ENCODE measurements at places on chromosomes 1 and 21.
A peak's percentile ranks its signal among the peaks of the same experiment; 100 is the strongest.

GRCh38 chr1:207058878-207059867 is 6.1 kb downstream of the PFKFB2 start:
- DNase-seq = no peak

DNA sequence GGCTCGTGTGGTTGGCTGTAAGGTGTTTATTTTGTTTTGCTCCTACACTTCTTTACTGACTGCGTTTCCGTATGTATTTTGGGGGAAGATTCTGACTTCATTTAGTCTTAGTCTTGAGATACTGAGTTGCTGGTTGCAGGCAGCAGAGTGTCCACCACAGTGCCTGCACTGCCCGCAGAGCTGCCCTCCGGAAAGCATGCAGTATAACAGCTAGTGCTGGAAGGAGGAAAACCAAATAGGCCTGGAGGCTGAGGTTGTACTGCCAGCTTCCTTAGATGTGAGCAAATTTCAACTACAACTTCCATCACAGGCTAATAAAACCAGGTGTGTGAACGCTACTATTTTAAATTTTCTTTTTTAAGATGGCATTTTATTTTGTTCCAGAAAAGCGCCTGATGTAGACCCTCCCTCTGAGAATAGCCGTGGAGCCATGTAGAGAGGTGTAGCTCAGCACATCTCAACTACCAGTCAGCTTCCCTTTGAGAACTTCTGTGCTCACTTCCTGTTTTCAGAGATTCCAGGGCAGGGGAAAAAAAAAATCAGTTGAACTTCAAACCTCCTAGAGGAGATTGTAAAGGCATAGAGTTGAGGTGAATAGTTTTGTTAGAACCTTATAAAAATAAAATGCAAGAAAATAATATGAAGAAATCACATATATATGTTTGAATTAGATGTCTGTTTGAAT is 17.6 kb downstream of the LMO4 start:
- no peak for DNase-seq

DNA sequence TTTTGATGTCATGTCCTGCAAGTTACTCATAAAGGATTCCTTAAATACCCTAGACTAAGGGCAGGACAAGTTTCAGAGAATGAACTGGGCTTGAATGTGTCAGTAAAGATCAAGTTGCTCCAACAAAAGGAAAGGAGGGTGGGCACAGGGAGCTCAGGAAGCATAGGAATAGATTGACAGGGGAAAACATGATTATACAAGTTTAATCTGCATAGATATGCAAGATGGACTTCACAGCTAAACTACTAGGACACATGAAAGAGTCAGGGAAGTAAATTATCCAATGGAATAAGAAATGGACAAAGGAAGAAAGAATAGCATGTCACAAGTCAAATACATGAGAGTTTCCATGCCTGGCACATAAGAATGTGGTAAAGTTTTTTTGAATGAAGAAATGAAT is 203.9 kb upstream of the SAMSN1 start:
- no peak for DNase-seq

GRCh38 chr1:46725736-46726108 is 6.8 kb upstream of the EFCAB14 start:
- no peak for DNase-seq

GRCh38 chr1:22218618-22219250 is 75.8 kb upstream of the WNT4 start:
- DNase-seq = no peak

DNA sequence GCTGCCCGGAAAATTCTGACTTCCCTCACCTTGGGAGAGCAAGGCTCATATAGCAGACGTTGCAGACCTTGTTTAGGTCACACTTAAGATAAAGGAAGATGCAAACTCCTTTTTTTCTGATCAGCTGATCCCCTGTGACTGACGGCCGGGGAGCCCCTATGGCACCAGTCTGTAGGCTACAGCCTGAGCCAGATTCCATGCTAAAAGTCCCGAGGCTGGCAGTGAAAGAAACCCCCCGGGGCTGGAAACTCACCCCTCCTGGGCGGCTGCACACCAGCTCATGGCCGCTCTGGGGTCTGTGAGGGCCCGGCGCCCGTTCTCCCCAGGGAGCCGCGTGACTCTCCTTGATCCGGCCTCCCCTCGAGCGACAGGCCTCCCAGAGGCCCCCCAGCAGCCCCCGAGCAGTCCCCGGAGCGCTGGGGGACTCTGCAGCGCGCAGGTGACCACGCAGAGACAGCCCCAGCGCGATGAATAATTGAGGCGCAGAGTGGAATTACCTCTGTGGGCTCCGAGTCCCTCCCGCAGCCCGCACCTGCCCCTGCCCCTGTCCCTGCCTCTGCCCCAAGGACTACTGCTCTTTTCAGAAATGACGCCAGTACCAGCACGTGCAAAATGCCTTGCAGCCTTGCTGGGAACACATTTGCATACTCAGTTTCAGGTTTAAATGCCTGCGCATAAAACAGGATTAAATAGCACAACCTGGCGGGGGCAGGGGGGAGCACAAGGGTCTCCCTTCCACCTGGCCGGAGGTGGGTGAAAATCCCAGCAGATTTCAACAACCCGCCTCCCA is 62.6 kb upstream of the CLDN14 start:
- DNase-seq = no peak

- no peak for DNase-seq
Observed at GRCh38 chr1:114323959-114324661, 170.4 kb upstream of the SYT6 start.

GRCh38 chr1:19469004-19469403 is 16.3 kb downstream of the CAPZB start:
- no peak for DNase-seq

GRCh38 chr1:28910379-28911115 is 3.8 kb upstream of the EPB41 start:
- no peak for DNase-seq

- DNase-seq = no peak
Observed at GRCh38 chr1:170735366-170736263, 71.7 kb downstream of the PRRX1 start.

- no peak for DNase-seq
Observed at GRCh38 chr21:41548781-41549180, 40.8 kb upstream of the TMPRSS2 start.

- DNase-seq = no peak
Observed at GRCh38 chr1:7515175-7515574, 255.9 kb upstream of the VAMP3 start.

GRCh38 chr1:209853676-209854075 is 25.9 kb downstream of the UTP25 start:
- DNase-seq = no peak

GRCh38 chr21:25907573-25908275 is 173.0 kb downstream of the GABPA start:
- DNase-seq = no peak

GRCh38 chr1:239861985-239862384 is 229.7 kb upstream of the FMN2 start:
- no peak for DNase-seq

DNA sequence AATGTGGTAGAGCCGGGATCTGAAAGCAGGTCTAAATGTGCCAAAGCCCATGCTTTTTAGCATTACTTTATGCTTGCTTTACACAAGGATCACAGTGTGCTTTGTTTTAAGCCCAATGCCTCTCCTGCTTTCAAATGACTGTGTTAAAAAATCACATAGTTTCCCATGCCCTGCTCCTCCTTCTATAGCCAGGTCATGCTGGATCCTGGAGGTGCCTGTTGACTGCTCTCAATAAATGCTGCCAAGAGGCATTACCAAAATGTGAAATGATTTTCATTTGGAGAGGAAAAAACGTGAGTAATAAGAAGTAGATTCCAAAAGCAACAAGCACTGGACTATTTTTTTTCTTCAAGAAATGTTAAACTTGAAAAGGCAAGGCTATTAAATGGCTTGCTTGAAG is 420.7 kb upstream of the USP24 start:
- no peak for DNase-seq

DNA sequence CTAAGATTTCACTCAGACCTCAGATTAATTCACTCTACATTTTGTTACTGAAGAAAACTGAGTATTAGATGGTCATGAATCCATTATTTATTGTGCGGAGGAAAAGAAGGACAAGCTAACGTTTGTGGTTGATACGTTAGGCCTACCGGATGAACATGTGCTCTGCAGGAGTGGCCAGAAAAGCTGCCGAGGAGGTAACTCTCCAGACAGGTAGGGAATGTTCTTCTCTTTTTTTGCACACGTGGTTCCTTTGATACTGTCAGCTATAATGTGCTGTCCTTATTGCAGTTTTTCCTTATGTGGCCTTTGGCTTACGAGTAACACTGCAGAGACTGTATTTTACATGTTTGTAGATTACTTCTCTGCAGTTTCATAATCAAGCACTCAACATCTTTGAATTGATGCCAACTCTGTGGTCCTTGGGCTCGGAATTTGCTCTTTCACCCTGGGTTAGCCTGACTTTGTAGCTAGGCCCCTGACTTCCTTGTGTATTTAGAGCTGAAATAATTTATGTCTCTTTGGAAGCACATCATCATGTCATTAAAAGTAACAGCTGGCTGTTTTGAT is 13.6 kb downstream of the MTR start:
- no peak for DNase-seq

DNA sequence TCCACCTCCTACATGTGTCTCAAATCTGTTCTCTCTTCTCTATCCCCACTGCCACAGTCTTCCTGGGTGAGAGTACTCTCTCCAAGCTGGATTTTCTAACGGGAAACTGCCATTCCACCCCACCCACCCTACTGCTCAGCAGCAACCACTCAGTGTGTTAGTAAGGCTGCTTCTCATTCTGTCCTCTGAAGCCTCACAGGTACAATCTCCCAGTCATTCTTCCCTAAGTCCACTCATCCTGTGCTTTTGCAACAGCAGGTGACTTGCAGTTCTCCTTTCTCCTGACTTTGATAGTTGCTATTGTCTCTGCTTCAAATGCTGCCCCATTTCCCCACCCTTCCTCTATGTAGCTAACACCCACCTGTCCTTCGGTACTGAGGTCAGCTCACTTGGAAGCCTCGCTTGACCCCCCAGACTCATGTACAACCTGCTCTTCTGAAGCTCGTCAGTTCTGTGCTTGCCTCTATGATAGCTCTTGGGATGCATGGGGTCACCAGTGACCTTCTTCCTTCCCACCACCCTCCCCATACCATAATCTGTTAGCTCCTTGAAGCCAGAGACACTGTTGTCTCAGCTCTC is 188.9 kb downstream of the RRAGC start:
- DNase-seq = no peak

GRCh38 chr1:97726386-97726785 is 194.4 kb downstream of the DPYD start:
- DNase-seq = no peak

DNA sequence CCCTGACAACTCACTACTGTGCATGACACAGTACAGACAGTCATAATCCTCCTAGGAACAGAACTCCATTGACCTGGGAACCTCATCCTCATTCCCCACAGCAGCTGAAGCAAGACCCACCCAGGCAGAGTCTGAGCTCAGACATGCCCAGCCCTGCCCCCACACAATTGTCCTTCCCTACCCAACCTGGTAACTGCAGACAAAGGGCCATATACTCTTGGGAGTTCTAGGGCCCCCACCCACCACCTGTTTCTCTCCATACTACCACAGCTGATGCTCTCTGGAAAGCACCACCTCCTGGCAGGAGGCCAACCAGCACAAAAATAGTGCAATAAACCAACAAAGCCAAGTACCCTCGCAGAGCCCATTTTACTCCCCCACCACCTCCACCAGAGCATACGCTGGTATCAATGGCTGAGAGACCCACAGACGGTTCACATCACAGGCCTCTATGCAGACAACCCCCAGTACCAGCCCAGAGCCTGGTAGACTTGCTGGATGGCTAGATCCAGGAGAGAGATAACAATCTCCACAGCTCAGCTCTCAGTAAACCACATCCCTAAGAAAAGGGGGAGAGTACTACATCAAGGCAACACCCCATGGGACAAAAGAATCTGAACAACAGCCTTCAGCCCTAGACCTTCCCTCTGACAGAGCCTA is 159.7 kb upstream of the CXADR start:
- DNase-seq = no peak

- DNase-seq = no peak
Observed at GRCh38 chr21:34968414-34969333, 80.4 kb downstream of the RUNX1 start.

- DNase-seq = no peak
Observed at GRCh38 chr1:240649733-240650721, 38.1 kb upstream of the GREM2 start.

DNA sequence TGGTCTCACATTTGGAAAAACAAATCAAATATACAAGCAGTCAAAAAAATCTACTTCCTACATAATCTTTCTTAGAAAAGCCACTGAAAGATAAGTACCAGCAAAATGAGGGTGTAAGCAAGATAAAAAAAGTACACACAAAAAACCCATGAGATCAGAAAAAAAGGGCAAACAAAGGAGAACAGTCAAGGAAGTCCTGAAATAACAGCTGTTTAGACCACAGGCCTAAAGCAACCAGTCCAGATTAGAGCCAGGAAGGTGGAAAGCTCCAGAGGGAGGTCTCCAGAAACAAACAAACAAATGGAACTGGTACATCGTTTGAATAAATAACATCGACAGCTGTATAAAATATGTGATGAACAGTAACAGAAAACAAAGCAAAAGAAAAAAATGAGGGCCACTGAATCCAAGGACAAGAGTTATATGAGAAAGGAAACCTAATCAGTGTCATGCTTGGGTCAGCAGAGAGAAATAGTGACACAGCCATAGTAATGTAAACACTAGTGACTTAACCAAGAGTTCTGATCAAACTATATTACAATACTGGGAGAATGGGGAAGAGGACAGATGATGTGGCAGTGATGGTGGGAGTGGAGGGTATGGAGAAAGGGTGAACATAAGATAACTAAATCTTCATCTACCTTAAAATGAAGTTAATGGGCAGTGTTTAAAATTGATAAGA is 67.5 kb downstream of the NVL start:
- DNase-seq = no peak

DNA sequence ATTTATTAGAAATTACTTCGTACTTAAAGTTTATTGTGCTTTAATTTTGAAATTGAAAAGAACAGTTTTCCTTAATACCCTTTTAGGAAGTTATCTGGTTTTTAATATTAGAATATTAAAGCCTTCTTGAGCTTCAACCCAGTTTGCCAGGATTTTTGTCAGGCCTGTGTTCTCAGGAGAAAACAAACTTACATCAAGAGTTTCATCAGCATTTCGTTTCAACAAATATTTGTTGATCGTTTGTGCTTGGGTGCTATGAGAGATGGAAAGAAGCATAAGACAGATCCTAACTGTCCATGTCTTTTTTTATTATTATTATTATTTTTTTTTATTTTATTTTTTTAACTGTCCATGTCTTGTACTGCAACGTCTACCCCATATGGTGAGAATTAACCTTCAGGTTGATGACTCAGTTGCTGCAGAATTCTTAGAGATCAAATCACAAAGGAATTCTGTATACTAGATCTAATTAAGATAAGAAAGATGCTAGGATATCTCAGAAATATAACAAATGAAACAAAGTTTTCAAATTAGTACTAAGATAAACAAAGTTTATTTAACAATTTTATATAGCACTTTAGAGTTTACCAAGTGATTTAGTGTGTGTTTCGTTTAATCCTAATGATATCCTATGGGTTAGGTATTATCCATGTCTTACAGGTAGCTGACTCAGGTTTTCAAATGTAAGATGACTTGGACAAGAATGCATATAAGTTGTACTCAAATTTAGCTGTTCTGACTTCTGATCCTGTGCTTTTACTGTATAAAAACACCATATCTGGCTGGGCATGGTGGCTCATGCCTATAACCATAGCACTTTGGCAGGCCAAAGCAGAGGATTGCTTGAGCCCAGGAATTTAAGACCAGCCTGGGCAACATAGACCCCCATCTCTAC is 14.3 kb downstream of the FBXO28 start:
- no peak for DNase-seq

- DNase-seq = peak; percentile 57
Observed at GRCh38 chr1:150577557-150578271, 1.7 kb downstream of the MCL1 start.
